H4 (cell line): ENCODE measurements at places on chromosomes 2 and 18.
A peak's percentile ranks its signal among the peaks of the same experiment; 100 is the strongest.

GRCh38 chr2:39479696-39480095 is 42.6 kb upstream of the MAP4K3 start:
- DNase-seq = no peak

DNA sequence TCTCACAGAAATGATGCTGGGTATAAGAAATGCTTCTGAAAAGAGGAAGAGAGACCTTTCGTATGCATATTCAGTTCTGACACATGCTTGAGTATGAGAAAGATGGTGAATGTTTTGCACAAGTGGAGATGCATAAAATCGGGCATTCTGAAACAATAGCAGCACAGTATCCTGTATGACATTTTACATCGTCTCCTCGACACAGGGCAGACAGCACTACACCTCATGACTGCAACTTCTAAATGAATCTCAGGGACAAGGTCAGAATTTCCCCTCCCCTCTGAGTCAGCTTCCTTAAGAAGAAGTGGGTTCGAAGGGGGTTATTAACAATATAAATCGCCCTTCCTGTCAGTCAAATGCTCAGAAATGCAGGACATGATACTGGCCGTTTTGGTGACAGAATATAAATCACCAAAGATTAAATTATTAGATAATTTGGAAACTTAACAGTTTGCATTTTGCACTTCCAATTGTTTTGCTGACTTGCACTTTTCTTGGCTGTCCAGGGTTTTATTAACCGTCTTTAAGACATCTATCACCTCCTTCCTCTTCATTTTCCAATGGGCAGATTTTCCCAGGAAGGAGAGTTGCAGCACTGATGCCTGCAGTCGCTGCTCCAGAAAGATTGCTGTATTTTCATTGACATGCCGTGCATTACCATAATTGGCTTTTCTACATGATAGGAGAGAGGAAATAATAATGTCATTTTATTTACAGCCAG is 57.2 kb downstream of the TSHZ1 start:
- DNase-seq = no peak

DNA sequence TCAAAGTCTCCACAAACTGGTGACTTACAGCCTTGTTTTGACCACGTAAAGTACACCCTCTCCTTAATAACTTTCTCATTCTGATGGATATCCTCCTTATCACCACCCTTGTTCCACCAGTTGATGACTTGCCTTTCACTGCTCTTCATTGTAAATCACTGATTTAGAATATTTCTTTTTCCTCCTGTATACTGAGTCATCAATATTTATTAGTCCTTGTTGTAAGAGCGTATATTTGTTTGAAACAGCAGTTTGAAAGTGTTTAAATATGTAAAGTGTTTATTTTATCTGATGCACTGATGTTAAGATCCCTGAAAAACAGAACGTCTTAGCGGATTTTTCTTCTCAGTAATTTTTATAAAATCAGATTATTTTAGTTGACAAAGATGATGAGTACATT is 34.2 kb upstream of the DYSF start:
- DNase-seq = no peak

- DNase-seq = no peak
Observed at GRCh38 chr2:37873749-37874330, 51.2 kb upstream of the RMDN2 start.

GRCh38 chr2:148616662-148617061 is 27.9 kb upstream of the EPC2 start:
- no peak for DNase-seq

- peak; percentile 17 for DNase-seq
Observed at GRCh38 chr2:207165121-207166038, at the start of gene KLF7. Gene KLF7, minus strand, starts transcription at chr2:207165948. Its CDS starts 380 bp downstream, at chr2:207165568.

DNA sequence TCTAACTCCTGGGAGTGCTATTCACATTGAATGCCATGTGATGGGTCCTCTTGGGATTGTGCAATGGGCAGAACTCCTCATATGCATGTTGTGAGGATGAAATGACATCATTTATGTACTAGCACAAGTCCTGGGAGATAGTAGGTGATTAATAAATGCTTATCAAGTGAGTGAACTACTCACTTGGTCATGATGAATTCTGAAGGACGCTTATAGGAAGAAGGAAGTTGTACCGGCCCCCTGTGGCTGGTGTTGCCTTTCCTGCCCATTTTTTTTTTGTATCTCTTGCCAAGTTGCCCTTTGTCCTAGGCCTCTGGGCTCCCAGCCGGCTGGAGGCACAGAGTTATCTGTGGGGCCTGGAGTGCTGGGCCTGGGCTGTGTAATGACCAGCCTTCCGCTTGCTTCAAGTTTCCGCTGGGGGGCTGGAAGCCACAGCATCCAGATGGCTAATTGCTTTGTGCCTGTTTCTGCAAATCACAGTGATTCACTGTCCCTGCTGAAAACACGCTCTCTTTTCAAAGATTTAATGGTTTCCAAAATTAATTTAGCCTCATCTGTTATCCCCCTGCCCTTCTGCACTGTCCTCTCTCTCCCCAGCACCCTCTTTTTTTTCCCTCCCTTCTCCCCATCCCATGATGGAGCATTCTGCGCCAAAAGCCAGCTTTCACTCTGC is 33.7 kb upstream of the MRPL33 start:
- peak; percentile 10 for DNase-seq

DNA sequence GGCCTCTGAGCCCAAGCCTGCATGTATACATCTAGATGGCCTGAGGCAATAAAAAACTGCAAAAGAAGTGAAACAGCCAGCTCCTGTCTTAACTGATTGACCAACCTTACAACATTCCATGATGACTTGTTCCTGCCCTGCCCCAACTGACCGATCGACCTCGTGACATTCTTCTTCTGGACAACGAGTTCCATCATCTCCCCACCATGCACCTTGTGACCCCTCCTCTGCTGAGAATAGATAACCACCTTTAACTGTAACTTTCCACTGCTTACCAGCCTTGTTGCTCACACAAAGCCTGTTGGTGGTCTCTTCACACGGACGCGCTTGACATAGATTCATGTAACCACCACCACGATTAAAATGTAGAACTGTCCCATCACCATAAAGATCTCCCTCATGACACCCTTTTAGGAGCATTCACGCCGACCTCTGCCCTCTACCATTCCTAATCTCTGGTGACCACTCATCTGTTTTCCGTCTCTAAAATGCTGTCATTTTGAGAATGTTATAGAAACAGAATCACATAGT is 120.1 kb upstream of the REV1 start:
- DNase-seq = no peak

DNA sequence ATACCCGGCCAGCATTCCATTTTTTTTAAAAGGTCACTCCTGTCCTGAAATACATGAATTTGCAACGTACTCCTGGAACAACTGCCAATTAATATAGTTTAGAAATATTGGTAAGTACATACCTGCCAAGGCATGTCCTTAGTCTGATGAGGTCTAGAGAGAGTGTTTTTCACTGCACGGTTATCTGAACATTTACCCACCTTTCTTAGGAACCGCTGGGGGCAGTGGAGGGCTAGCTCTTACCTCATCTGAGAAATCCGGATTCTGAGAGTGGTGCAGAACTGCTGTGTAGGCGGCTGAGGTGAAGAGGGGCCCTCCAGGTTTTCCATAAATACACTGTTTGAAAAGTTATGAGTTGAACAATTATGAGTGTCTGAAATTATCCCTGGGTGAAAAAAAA is 133.1 kb upstream of the CCDC195 start:
- no peak for DNase-seq

GRCh38 chr2:29012211-29012681 is 31.1 kb downstream of the TOGARAM2 start:
- DNase-seq = no peak

DNA sequence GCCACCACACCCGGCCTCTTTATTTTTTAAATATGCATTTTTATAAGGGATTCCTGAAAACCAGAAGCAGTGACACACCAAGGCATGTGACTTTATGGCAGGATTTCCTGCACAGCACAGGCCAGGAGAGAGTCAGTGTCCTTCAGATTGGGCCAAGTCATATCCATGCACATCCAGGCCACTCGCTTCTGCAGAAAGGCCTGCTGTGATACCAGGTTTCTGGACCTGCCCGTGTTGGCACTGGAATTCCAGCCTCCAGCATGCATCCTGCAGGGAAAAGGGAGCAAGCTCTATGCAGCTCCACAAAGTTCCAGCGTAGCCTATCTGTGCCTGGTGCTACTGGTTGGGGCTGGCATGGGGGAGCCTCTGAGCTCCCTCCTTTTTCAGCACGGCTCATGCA is 36.8 kb downstream of the MEX3C start:
- no peak for DNase-seq

- DNase-seq = no peak
Observed at GRCh38 chr2:25161055-25161781, 7.2 kb downstream of the POMC start.

GRCh38 chr18:54875063-54875462 is 46.8 kb downstream of the RAB27B start:
- DNase-seq = no peak

DNA sequence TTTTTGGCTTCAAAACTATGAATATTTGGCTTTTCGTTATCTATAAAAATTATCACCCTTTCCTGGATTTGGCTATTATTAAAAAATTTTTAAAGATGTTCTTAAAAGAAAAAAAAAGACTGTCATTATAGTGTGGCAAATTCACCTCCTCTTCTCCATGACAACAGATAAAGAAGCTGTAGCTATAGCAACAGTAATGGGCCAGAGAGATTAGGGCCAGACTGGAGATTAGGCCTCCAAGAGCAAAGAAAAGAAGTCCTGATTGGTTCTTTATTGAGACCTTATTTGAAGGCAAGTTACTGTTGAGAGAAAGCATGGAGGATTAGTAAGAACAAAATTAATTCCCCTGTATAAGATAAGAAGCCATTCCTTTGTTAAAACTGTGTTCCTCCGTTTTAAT is 812.5 kb downstream of the DCC start:
- DNase-seq = no peak

DNA sequence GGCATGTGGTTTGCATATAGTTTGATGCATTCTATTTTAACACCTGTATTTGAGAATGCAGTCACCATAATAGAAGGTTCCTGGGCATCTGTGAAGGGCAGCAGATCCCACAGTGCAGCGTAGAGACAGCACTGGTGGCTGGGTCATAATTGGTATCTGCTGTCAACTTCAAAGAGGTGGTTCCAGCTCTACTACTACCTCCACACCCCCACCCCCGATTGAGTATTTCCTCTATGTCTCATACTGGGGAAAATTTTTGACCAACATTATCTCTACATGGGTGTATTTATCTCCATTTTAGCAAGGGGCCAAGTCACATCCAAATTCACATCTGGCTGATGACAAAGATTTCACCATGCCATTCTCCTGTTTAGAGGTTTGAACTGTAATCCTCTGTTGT is 43.0 kb downstream of the TRPM8 start:
- no peak for DNase-seq

- DNase-seq = no peak
Observed at GRCh38 chr2:237441605-237442274, 27.8 kb upstream of the COL6A3 start.
